ENCODE measurements at places on chromosomes 7 and 10. TPM values are rescaled to one million over a fixed set of nuclear protein-coding genes. Genes with fewer than 3 reads are reported as not detected.
A peak's percentile ranks its signal among the peaks of the same experiment; 100 is the strongest.

DNA sequence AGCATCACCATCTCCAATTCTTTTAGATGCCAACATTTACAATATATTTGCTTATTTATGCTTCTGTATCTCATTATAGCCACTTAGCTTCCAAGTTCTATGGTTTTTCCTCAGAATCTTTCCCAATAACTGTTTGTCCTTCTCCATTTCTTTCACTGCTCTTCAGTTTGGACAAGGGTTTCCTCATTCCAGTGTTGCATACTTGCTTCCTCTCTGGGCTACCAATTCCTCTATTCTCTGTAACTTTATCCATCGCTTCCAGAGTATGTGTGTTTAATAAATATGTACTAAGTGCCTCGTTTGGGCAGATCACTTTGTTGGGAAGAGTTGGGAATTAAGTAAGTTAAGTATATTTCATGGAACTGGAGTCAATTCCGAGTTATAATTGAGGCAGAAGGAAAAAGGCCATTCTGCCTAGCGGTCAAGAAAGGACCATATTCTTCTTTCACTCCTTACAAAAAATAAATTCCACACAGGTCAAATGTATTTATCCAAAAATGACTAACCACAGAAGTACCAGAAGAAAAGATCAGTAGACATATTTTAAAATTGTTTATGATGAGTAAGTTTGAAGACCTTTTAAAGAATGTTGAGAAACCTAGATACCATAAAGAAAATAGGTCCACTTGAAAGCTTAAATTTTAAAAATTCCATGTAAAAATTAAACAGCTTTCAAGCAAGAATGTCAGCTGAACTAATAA is 10.8 kb downstream of the STAMBPL1 start:
- no peak for DNase-seq

Gene PKD1L1
- total RNA-seq, result 1.1 TPM

DNA sequence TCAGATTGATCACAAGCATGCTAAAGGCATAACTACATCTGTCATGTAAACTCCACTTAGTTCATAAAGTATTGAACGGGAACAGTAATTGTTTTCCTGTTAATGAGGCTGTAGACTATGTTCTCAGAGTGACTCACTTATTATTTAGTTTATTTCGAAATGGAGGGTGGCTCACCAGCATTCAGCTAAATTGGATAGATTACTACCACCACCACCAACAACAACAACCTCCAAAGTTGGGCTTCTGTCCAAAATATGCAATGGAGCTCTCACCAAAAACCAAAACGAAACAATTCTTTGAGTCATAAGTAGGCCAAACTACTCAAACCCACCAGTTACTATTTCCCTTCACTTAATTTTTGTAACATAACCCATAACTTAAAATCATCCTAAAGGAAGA is 127.9 kb upstream of the NRBF2 start:
- no peak for DNase-seq

Gene GALNT17
- total RNA-seq, result 33.8 TPM

Gene SPDYE9
- total RNA-seq, result not detected

GRCh38 chr7:141649865-141650634 is 51.9 kb downstream of the DENND11 start:
- peak; percentile 53 for DNase-seq

Gene ADCYAP1R1
- 3.8 TPM for total RNA-seq

GRCh38 chr10:73898730-73899410 is 12.1 kb upstream of the PLAU start:
- no peak for DNase-seq
